Activated T-helper 1 cell treated with anti-CD3 and anti-CD28 coated beads, Interleukin-12 subunit alpha, Interleukin-12 subunit beta, Interleukin-2, Interleukin-4 antibody, amounts not matched to agents 30 ng/mL and 10 ng/mL and 1 ng/mL, durations not matched to agents 14 hours and 24 hours and 36 hours (primary cell): ENCODE measurements at places on chromosomes 1 and 21. TPM values are rescaled to one million over a fixed set of nuclear protein-coding genes. Genes with fewer than 3 reads are reported as not detected.
A peak's percentile ranks its signal among the peaks of the same experiment; 100 is the strongest.

DNA sequence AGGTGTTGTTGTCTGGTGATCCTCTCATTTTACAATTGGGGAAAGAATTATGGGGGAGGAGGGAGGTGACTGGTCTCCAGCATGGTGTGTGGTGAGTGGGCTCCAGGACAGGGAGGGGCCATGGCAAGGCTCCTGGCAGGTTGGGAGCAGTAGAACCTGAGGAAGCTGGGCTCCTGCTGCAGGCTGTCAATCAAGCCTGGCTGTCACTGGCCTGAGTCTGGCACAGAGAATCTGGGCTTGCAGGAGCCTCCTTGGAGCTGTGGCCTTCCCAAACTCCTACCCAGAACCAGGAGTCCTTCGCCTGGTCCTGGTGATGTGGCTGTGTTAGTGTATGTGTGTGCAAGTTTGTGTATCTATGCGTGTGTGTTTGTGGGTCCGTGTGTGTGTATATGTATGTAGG, 131.9 kb upstream of the CSF3R start:
- no peaks in the 10 kb centered on the region for H3K4me1 ChIP-seq
- no peaks in the 10 kb centered on the region for H3K36me3 ChIP-seq
- no peak for DNase-seq
- H3K4me3 ChIP-seq: no peak overlapping the region
- H3K27ac ChIP-seq: no peak overlapping the region

GRCh38 chr1:36918604-36919003, 115.7 kb downstream of the GRIK3 start:
- H3K4me3 ChIP-seq: no peak overlapping the region
- H3K27me3 ChIP-seq: peaks cover 2% of the 10 kb centered on the region
- H3K36me3 ChIP-seq: no peaks in the 10 kb centered on the region
- no peak overlapping the region for H3K27ac ChIP-seq

DNA sequence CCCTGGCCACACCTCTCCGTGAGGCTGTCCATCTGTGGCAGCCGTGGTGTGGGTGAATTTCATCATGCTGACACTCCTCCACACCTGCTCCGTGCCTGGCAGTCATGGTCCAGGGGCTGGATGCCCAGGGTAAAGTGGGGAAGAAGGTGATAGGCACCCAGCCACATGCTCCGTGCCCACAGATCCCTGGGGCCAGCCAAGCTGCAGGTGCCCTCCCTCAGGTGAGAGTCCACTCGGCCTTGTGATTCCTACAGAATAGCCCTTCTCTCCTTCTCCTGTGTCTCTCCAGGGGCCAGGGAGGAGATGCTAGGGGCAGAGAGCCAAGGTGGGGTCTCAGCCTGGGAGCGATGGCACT, 16.8 kb upstream of the POFUT2 start:
- H3K27ac ChIP-seq: no peak overlapping the region
- no peak overlapping the region for H3K4me3 ChIP-seq
- no peaks in the 10 kb centered on the region for H3K27me3 ChIP-seq

GRCh38 chr1:112840631-112841624, 115.1 kb downstream of the SLC16A1 start:
- H3K27ac ChIP-seq: no peak overlapping the region
- peaks cover 27% of the 10 kb centered on the region for H3K27me3 ChIP-seq

- DNase-seq: no peak
- peaks cover 3% of the 10 kb centered on the region for H3K27me3 ChIP-seq
- H3K36me3 ChIP-seq: no peaks in the 10 kb centered on the region
- H3K4me1 ChIP-seq: no peaks in the 10 kb centered on the region
These were observed 2.4 kb upstream of the KISS1 start for GRCh38 chr1:204198348-204199340.

- DNase-seq: no peak
- no peak overlapping the region for H3K27ac ChIP-seq
- H3K36me3 ChIP-seq: no peaks in the 10 kb centered on the region
- H3K27me3 ChIP-seq: peaks cover 19% of the 10 kb centered on the region
- H3K4me3 ChIP-seq: no peak overlapping the region
- no peaks in the 10 kb centered on the region for H3K4me1 ChIP-seq
These were observed 7.4 kb downstream of the HMCN1 start for GRCh38 chr1:185741551-185741950.

DNA sequence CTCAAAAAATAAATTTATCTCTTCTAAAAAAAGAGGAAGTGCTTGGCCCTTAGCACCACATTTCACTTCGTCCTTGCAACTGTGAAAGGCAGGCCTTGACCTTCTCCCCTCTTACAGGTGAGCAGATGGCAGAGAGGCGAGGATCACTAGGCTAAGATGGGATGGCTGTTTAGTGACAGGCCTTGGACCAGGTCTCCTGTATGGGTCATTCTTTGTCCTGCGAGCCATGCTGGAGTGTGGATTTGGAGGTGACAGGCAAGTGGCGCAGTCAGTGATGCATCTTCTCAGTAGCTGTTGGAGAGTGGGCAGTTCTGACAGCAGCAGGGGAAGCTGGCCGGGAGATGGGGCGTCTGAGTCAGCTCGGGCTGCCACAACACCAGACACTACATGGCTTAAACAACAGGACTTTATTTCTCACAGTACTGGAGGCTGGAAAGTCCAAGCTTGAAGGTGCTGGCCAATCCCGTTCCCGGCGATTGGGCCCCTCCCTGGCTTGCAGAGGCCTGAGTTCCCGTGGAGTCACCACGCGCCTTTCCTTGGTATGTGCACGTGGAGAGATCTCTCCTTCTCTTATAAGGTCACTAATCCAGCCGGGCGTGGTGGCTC, 16.5 kb downstream of the SLC27A3 start:
- H3K27ac ChIP-seq: peak overlapping the region; percentile 79
- H3K4me3 ChIP-seq: peak overlapping the region; percentile 12
- H3K4me1 ChIP-seq: peaks cover 36% of the 10 kb centered on the region
- H3K36me3 ChIP-seq: peaks cover 3% of the 10 kb centered on the region
- peaks cover 12% of the 10 kb centered on the region for H3K27me3 ChIP-seq

DNA sequence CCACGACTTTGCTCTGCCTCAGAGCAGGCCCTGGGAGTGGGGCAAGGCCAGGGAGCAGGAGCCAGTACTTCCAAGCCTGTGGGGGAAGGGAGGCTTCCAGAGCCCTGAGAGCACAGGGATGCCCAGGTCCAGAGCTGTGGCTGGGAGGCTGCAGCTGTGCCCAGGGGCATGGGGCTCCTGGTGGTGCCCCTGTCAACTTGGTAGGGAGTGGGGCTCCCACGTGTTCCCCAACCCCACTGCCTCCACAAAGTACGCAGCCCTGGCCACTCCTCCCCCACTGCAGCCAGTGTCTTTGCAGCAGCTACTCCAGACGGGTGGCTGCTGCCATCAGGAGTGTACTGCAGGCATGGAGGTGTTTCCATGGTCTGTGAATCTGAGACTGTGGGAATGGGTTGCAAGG, 294.1 kb upstream of the SNX7 start:
- H3K4me3 ChIP-seq: no peak overlapping the region
- H3K4me1 ChIP-seq: peaks cover 11% of the 10 kb centered on the region
- no peaks in the 10 kb centered on the region for H3K27me3 ChIP-seq
- no peaks in the 10 kb centered on the region for H3K36me3 ChIP-seq
- no peak for DNase-seq
- H3K27ac ChIP-seq: no peak overlapping the region

DNA sequence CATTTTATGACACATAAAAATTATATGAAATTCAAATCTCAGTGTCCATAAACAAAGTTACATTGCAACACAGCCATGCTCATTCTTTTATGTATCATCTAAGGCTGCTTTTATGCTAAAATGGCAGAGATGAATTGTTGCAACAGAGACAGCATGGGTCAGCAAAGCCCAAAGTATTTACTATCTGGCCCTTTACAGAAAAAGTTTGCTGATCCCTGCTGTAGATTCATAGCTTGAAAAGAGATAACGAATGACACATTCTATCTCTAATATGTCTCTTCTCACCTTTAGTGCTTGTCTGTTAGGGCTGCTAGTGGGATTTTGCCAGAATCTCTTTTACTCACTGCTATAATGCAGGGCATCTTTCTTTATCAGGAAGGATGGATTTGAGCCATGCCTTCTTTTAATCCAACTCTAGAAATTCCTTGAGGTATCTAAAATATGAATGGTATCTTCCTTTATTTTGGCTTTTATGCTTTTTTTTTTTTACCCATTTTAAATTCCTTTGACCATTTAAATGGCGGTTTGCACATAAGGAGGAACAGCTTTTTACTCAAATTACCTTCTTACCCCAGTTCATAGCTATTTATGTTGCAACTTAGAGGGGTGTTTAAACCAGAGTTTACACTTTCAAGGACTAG, 598.2 kb downstream of the PLPP3 start:
- no peak overlapping the region for H3K4me3 ChIP-seq
- no peaks in the 10 kb centered on the region for H3K27me3 ChIP-seq

- H3K27me3 ChIP-seq: no peaks in the 10 kb centered on the region
- H3K4me1 ChIP-seq: no peaks in the 10 kb centered on the region
- no peak for DNase-seq
These were observed 38.6 kb upstream of the WLS start for GRCh38 chr1:68270951-68271350.

- no peak overlapping the region for H3K4me3 ChIP-seq
- H3K27me3 ChIP-seq: peaks cover 6% of the 10 kb centered on the region
These were observed 55.0 kb downstream of the KCNJ15 start for GRCh38 chr21:38311765-38312164.

GRCh38 chr1:182610606-182611194, 6.5 kb upstream of the RGS16 start:
- DNase-seq: no peak
- no peak overlapping the region for H3K4me3 ChIP-seq
- H3K27me3 ChIP-seq: peaks cover 13% of the 10 kb centered on the region
- H3K27ac ChIP-seq: no peak overlapping the region

DNA sequence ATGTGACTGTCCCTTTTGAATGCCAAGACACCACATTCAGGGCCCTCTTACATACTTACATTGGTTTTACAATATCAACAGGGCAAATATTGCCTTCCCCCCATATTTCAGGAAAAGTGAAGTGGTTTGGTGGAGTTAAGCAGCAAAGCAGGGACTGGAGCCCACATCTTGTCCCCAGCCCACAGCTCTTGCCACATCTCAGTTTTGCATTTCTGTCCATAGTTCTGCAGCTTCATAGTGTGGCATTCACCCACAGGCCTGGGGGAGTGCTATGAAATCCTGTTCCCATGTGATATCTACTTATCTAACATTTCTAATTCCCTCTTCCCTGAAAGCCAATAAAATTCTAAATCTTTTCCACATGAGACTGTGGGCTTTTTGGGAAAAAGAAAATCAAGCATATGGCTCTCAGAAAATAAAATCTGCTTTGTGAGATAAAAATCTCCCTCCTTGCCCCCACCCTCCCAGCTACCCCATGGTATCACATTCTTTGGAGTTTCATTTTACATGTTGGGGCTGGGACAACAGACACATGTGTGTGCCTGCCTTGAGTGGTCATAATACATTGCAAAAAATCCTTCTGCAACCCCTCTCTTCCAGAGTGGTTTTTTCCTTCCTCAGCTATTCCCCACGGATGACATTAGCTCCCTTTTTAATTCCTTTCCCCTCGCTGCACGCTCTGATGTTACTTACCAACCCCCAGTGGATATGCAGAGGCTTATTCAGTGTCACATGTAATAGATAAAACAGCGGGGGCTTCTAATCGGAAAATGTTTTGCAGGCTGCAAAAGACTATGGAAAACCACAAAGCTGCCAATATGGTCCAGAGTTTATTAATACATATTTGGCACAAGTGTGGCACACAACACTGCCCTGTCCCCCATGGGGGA, 20.5 kb upstream of the CD2 start:
- no peak overlapping the region for H3K27ac ChIP-seq
- no peak overlapping the region for H3K4me3 ChIP-seq
- H3K4me1 ChIP-seq: peaks cover 68% of the 10 kb centered on the region

DNA sequence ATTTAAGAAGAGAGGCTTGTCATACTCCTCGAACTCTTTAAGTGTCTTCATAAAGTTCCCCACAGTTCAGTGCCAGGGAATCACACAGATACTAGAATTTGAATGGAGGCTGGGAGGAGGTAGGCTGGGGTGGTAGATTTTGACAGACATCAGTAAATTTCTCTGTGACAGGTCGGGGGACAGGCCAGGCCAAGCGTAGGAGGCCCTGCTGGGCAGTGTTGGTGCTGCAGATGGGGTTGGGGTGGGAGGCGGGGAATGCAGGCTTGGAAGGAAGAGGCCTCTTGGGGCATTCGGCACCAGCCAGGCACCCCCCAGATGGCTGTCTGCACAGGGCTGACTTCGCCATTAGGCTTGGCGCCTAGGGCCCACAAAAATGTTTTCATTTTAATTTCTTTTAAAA, 84.0 kb downstream of the MAN1C1 start:
- no peak overlapping the region for H3K27ac ChIP-seq
- H3K4me1 ChIP-seq: peaks cover 22% of the 10 kb centered on the region
- H3K27me3 ChIP-seq: peaks cover 60% of the 10 kb centered on the region
- no peak for DNase-seq

DNA sequence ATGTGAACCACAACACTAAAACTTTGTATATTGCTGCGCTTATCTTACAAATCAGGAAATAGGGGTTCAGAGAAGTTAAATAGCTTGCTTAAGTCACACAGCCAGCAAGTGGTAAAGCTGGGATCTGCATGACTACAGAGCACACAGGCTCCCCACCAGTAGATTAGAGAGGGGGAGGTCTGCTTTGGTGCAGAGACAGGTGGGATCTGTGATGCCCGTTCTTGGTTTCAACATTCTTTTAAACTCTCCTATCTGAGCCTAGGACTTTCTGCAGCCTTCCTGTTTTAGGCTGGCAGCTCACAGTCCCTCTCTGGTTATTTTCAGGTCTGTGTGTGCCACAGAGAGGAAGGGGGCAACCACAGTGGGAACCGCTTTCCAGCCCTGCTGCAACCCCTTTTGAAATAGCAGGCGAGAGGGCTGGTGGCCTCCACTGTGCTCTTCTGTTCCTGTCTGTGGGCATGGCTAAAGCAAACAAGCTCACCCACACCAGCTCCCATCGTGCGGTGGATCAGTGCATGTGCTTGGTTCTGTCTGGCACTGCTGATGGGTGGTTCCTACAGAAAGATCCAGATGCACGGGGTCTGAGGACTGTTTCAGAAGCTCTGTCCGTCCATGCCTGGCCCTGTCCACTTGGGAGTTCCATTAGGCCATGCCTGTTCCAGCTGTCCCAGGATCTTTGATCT, 1.7 kb upstream of the IL6R start:
- no peaks in the 10 kb centered on the region for H3K36me3 ChIP-seq
- peaks cover 2% of the 10 kb centered on the region for H3K27me3 ChIP-seq
- no peak for DNase-seq
- peaks cover 56% of the 10 kb centered on the region for H3K4me1 ChIP-seq
- peak overlapping the region; percentile 5 for H3K4me3 ChIP-seq
- peak overlapping the region; percentile 18 for H3K27ac ChIP-seq

Gene PSMG1
- 102 and 103 TPM in 2 replicates for total RNA-seq

Gene TNFRSF1B
- total RNA-seq: 211 and 213 TPM in 2 replicates

Gene SH2D5
- total RNA-seq: 0.08 and 0.15 TPM in 2 replicates

Gene RRP1B
- 76.8 and 77.8 TPM in 2 replicates for total RNA-seq

Gene PTGS2
- 0.67 and 0.71 TPM in 2 replicates for total RNA-seq

Gene C8B
- total RNA-seq: not detected in 2 replicates
